Left renal pelvis (tissue), 4 donors: ENCODE measurements at places on chromosomes 7 and 10. TPM values are rescaled to one million over a fixed set of nuclear protein-coding genes. Genes with fewer than 3 reads are reported as not detected.
A peak's percentile ranks its signal among the peaks of the same experiment; 100 is the strongest.

DNA sequence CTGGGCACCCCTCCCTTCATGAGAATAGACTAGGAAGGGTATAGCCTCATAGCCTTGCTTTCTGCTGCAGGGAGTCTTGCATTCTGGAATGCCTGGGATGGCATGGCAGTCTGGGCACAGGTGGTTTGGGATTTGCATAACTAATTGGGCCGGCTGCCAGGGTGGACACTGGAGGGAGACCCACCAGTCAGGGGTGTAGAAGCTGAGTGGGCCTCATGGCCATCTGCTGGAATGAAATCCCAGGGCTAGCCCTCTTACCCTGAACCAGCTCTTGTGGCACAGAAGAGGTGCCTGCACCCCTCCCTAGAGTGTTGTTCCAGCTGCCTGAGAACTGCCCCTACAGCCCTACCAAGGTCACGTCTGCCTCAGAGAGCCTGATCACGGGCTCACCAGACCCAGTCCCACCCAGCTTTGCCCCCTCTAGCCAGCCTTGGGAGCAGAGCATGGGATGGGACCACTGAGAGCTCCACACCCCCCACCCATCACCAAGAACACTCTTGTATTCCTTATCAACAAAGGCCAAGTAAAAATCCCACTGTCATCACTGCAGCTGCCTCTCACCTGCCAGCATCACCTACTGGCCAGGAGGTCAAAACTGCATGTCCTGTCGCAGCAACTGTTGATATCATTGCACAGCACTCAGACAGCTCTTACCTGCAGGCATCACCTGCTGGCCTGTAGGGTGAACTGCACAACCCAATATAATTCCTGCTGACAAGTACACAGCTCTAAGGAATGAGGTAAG lies 148.9 kb downstream of the ZEB1 start:
- DNase-seq: no peak

GRCh38 chr7:15105711-15106110 lies 203.2 kb upstream of the DGKB start:
- no peak for DNase-seq

GRCh38 chr7:34664755-34665154 lies 6.7 kb downstream of the NPSR1 start:
- DNase-seq: no peak

DNA sequence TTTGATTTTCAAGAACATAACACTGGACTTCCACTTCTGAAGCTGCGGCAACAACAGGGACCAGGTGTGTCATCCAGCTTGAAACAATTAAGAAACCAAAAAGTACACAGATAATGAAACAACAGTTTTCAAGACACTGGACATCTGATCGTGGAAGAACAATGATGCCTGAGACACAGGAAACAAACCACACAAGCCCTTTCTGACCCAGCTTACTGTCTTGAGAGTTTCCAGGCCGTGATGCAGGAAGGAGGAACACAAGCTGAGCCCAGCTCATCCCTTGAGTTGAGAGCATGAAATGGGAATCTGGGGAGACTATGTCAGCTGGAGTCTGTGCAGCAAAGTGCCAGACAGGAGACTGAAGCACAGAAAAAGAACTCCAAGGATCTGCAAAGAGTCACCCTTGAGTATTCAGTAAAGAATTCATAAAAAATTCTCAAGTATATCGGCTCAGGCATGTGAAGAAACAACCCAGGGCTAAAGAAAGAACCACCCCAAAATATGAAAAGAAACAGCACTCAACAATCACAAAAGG lies 91.6 kb downstream of the RNF32 start:
- DNase-seq: no peak

- DNase-seq: no peak
Measured at GRCh38 chr10:60473557-60473956, 83.9 kb upstream of the ANK3 start.

- no peak for DNase-seq
Measured at GRCh38 chr10:93844979-93845626, 48.7 kb upstream of the SLC35G1 start.

DNA sequence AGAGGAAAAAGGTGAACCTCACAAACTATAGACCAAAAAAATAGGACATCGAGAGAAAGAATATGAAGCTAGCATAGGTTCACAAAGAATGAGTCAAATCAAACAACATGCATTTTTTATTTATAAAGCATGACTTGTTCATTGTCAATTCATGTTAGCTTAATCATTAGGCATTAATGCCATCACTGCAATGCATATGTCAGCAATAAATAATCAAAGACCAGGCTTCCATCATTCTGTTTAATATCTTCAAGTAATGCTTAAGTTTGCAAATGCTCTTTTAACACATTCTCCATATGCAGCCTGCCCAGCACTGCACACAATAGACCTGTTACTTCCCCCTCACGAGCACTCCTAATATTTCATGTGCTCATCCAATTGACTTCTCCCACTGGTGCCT lies 8.9 kb upstream of the MAGI2 start:
- no peak for DNase-seq

GRCh38 chr7:51344406-51345138 lies 28.0 kb upstream of the COBL start:
- DNase-seq: no peak

- peak; percentile 22 for DNase-seq
Measured at GRCh38 chr10:51606825-51607462, 92.5 kb downstream of the CSTF2T start.

DNA sequence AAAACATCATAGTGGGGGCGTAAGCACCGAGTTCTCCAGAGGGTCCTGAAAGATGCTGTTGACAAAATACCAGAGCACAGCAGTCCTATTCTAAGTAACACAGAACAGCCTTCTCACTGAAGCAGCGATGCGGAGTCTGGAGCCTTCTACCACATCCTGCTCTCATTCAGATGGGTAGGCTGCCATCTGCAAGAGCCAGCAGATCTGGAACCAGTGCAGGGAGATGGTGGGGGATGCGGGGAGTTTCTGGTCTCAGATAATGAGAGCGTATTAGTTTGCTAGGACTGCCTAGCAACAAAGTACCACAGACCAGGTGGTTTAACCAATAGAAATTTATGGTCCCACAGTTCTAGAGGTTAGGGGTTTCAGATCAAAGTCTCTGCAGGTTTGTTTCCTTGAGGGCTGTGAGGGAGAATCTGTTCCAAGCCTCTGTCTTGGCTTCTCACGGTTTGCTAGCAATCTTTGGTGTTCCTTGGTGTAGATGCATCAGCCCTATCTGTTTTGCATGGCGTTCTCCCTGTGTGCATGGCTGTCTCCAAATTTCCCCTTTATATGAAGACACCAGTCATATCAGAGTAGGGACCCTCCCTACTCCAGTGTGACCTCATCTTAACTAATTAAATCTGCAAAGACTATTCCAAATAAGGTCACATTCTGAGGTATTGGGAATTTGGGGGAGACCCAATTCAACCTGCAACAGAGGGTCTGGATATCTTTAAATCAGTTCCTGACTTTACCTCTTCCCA lies 52.0 kb upstream of the STEAP1B start:
- no peak for DNase-seq

DNA sequence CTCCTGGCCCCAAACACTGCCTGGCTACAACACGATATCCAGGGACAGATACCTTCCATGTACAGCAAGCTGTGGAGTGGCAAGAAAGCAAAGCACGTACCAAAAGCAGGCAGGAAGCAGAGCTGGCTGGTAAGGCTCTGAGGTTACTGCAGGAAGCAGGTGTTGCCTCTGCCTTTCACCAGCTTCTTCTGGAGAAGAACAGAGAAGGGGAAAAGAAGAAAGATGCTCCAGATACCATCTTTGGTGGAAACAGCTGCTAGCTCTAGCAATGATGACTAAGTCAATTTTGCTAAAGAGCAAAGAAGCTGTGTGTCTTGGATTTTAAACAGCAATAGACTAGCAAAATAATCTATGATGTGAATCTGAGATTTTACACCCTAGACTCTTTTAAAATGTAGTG lies 34.9 kb upstream of the PRSS1 start:
- no peak for DNase-seq

DNA sequence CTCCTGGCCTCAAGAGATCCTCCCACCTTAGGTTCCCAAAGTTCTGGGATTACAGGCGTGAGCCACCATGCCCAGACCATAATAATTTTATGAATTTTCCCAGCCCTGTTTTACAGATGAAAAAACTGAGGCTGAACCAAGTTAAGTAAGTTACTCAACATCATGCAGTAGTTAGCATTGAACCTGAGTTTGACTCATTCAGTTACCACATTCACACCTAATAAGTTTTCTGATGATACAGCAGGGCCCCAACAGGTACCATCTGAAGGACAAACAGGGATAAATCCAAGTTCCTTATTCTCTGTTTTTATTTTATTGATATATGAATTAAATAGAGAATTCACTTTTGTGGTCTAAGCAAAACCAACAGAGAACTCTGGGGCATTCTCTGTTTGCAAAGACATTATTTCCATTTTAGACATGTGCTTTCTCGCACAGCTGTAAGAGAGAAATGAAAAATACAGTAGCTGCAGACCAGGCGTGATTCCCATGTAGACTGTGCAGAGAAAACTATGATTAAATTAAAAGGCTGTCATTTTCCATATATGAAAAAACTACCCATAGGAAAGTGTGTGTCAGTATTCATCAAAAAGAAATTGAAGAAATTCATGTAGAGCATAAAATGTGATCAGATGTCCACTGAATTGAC lies 26.6 kb downstream of the APBB1IP start:
- no peak for DNase-seq

GRCh38 chr7:98613601-98614425 lies 3.3 kb upstream of the NPTX2 start:
- peak; percentile 68 for DNase-seq

DNA sequence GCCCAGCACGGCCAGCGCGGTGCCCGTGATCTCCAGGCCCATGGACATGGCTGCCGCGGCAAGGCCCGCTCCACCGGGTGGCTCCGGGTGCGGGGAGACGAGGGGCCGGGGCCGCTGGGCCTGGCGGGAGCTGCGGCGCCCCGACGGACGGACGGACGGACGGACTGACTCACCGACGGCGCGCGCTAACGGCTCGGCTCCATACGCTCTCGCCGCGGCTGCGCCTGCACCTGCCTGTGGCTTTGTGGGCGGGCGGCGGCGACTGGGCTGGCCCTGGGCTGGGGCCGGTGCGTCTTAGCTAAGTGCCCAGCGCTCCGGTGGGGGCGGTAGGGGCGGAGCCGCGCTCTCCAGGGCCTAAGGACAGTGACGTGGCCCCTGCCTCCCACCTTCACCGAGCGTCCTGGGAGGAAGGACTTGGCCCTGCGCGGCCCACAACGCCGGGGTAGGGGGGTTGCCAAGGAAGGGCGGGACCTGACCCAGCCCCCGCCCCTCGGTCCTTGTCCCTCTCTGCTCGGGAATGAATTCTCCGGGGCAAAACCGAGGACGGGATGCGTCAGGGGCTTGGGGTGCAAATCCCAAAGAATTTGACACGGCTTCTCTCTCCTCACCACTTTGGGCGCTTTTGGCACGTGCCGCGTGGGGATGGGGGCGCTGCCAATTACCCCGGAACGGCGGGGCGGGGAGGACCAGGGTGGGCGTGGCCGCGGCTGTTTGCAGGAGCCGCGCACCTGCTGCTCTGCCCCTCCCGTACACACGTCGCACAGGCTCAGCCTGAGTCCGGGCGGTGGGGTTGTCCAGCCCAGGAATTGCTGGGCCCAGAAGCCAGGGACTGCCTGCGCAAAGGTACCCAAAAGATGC lies at the start of gene CLDN3:
CLDN3 (minus strand) TSS at position 269 of the 858 bp plus-strand sequence; CDS start at position 48, 221 bp downstream.
- peak; percentile 67 for DNase-seq

DNA sequence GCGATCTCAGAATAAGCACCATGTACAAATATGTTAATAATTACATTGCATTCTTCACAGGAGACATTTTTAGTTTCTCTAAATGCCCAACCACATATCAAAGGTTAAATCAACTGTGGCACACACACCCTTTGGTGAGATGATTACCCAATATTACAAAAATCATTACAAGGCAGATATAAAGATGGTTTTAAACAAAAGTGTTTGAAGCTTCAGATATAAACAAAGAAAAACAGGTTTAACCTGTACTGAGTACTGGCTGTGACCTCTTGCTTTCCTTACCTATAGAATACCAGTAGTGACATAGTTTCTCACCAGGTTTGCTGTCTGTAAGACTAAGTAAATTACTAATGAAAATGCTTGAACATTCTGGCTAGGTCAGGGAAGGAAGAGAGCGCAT lies 360.0 kb upstream of the IGFBP3 start:
- DNase-seq: no peak

DNA sequence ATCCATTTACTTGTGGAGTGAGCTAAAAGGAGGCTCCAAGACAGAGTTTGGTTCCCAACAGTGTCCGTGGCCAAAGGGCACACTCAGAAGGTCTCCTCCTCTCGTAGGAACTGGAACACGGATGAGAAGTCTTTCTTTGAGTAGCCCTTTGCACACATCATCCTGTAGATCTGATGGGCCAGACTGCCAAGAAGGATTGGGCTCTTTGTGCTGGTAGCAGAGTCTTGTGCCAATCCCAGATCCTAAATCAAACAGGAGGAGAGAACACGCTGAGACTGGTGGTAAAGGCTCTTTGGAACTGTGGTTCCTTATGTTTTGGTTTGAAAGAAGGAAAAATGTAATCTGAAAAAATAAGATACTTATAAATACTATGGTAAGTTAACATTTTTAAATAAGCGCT lies 136.6 kb downstream of the HIBADH start:
- no peak for DNase-seq

DNA sequence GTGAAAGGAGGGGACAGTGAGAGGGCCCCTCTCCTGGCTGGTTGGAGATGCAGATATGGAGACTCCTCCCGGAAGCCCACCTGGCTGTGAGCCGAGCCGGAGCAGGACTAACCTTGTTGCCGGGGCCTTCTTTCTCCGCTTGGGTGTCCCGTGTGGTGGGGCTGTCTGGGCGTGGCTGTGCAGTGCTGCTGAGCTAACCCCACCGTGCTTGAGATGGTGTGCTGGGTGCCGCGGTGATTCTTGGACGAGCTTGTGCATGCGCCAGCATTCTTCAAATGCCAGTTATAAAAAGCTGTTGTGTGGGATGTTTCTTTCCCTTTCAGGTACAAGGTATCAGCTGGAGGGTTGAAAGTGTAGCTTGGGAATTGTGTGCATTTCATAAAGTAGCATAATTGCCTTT lies 48.8 kb downstream of the DAGLB start:
- DNase-seq: no peak

DNA sequence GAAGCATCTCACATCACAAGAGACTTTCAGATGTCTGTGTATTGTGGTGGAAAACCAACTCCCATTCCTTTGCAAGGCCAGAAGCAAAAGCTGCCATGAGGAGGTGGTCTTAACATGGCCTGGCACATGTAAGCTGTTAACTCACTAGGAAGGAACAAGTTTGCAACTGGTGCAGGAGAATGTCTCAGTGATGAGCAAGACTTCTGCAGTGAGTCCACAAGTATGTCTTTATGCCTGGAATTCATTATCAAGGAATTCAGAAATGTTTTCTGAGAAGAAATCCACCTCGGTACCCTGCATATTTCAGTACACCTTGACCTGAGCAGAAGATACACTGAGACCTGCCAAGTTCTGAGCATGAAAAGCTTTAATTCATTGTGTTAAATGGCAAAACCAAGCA lies 1033.1 kb downstream of the NRG3 start:
- no peak for DNase-seq

GRCh38 chr7:26199301-26200037 lies 1.1 kb downstream of the HNRNPA2B1 start:
- peak; percentile 54 for DNase-seq

The FAM131B gene
- 3.0 TPM for polyA plus RNA-seq

The WNT2 gene
- 0.27 TPM for polyA plus RNA-seq

The ZNF853 gene
- polyA plus RNA-seq: 17.8 TPM

The GIMAP7 gene
- 13.0 TPM for polyA plus RNA-seq

The ZNF800 gene
- 24.2 TPM for polyA plus RNA-seq

The DYNC1I1 gene
- 2.8 TPM for polyA plus RNA-seq

The CYP2C9 gene
- 0.11 TPM for polyA plus RNA-seq

The SH2D4B gene
- polyA plus RNA-seq: 0.14 TPM

The MAGI2 gene
- 36.4 TPM for polyA plus RNA-seq

The DNMBP gene
- 36.7 TPM for polyA plus RNA-seq

The VSTM2A gene
- polyA plus RNA-seq: 2.7 TPM
